CD4-positive, alpha-beta memory T cell (primary cell): ENCODE measurements at places on chromosomes 2 and 18.

DNA sequence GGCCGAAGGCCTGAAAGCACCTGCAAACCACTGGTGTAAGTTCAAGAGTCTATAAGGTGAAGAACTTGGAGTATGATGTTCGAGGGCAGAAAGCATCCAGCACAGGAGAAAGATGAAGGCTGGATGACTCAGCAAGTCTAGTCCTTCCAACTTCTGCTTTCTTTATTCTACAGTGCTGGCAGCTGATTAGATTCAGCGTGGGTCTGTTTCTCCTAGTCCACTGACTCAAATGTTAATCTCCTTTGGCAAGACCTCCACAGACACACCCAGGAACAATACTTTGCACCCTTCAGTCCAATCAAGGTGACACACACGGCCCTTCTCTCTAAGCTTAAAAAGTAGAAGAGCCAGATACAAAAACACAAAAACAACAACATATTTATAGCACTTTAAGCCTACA, 43.4 kb downstream of the NMS start:
- DNase-seq = no peak

DNA sequence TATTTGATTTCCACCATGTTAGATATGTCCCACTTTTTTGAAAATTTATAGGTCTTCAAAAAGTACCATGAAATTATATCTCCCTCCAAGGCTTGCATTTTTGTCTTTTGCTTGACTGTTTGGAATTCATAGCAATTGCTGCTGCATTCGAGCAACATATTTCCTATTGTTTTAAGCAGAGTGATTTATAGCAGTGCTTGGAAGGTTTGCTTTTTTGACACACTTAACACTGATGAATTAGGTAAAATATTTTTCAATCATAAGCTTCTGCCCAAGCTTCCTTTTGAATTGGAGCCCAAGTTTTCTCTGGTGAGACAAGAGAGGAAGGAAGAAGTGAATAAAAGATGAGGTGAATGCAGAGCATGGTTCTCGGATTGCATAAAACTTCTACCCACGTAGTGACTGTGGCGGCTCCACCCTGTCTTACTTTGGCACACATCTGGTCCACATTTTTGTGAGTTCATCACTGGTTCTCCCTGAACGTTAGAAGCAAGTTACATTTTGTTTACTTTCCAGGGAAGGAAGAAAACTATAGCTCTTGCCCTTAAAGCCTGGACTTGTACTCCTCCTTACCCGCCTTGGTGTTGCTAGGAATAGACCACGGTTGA, 667.0 kb downstream of the TSN start:
- DNase-seq = no peak

DNA sequence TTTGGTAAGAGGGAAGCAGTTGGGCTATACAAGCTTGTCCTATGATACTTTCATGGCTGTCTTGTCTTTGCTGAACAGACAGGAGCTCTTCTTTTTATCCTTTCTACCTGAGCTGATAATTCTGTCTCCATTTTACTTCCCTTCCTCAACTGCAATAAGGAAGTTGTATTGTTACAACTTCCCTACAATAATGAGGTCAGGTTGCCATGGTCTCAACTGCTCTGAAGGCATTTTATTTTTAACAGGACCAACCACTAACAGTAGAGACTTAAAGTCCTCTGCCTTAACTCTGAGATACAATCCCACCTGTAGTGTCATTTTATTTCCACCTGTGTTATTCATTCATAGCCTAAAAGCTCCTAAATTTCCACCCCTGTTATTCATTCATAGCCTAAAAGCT, 118.6 kb upstream of the PGAP1 start:
- no peak for DNase-seq

DNA sequence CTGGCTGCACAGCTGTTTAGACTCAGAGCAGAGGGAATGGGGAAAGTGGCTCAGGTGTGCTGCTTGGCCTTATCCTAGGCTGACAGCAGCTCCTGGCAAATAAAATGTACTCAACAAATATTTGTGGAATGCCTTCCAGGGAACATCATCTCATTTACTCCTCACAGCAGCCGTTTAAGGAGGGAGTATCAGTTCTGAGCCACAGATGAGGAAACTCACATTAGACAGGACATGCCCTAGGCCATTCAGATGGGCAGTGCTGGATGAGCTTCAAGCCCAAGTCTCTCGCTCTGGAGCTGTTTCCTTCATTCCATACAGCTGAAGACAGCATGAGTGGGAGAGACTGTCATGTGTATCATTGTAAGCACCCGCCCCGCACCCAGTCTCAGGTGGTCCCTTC, 129.6 kb upstream of the CNGA3 start:
- no peak for DNase-seq

GRCh38 chr2:127398239-127398590, 10.4 kb upstream of the MAP3K2 start:
- DNase-seq = peak; percentile 73

DNA sequence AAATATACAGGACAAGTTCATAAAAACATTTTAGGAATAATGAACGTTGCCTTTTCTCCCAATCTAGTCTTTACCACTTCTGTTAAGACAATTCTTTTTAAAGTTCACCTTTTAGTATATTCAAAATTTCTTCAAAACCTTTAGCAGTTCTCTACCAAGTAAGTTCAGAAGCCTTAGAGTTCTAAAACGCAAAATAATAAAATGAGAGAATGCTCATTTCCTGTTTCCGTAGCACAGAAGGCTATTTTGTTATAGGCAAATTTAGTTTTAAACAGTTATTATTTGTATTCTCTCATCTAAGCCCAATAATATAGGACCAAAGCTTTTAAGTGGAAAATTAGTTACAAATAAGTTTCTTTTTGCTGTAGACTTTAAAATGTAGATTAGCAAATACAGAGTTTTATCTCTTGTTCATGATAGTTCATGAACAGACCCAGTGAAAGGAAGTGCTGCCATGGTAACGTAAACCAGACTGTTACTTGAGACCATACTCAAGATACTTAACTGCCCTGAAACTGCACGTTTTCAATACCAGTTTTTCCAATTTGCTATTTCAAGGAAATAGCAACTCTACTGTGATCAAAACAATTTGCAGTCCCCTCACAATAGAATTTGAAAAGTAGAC, 173.1 kb upstream of the STON1 start:
- DNase-seq = peak; percentile 70

DNA sequence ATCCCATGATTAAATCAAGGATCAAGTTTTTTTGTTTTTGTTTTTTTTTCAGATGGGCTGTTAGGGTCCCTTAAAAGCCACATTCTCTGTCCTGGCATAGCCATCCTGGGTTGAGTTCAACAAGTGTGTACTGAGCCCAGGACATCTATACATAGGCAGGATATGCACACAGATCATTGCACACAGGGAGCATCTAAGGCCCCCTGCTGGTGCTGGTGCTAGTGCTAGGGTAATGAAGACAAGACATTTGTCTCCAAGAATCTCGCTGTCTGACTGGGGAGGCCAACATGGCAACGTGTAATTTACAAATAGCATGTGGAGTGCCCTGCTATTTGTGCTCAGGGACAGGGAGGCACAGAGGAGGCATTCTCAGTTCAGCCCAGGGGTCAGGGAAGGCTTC, 124.5 kb downstream of the VAPA start:
- DNase-seq = no peak

GRCh38 chr2:112805542-112805941, 21.2 kb upstream of the IL1A start:
- no peak for DNase-seq

DNA sequence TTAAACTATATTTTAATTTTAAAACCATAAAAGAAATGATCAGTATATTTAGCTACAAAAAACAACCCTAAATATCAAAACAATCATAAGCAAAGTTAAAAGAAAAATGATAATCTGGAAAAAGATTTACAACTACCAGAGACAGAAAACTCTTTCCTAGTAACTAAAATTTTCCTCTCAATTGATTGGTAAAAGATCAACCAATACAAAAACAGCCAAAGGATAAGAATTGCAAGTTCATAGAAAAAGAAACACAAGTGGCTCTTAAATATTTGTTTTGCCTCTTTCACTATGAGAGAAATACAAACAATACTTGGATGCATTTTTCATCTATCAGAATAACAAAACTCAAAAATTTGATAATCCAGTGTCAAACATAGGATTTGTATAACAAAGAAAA, 101.8 kb upstream of the ZC3H15 start:
- DNase-seq = no peak

- no peak for DNase-seq
Observed at GRCh38 chr2:235156055-235156454, 204.2 kb downstream of the SH3BP4 start.

DNA sequence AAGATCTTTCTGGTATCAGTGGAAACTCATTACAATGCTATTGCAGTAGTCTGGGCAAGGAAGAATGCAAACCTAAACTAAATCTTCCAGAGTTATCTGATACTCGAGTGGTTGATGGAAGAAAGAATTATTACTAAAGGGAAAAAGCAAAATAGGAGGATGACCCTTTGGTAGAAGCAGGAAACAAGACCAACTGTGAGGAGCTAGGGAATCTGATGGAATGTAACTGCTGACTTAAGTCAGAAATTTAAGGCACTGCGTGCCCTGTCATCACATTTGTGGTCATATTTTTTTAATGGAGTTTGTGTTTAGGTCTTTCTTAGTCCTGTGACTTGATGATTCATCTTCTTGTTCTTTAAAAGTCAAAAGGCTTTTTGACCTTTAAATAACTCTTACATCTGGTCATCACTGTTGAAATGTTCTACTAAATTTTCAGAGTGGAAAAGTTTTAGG, 36.5 kb upstream of the ARMC9 start:
- no peak for DNase-seq

DNA sequence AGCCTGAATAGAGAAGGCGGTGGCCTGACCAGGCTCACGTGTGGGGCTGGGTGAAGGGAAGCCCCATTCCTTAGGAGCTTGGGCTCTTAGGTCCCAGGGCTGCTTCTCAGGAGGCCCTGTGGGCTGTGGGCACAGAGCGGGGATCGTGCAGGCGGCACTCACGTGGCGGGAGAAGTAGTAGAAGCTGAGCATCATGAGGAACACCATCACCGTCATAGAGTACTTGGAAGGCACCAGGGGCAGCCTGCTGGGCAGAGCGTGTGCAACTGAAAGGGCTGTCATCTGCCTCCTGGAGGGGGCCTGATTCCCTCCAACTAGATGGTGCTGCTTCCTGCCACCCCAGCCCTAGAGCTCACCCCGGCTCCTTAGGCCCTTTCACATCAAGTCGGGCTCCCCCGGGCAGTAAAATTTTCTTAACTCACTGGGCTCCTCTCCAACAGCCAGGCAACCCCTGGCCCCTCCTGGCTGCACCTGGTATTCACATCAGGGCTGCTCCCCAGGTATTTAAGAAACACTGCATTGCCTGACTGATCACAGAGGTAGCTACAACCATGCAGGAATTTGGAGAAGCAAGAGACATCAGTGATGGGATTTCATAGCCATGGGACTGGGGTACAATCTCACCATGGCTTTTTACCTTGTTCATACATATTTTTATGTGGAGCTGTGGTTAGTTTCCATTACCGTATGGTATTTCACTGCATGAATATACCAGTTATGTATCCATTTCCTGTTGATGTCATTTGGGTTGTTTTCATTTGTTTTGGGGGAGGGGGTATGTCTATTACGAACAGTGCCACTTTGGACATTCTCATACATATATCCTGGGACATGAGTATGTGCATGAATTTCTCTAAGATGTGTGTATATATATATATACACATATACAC, 32.9 kb downstream of the CENPO start:
- no peak for DNase-seq

DNA sequence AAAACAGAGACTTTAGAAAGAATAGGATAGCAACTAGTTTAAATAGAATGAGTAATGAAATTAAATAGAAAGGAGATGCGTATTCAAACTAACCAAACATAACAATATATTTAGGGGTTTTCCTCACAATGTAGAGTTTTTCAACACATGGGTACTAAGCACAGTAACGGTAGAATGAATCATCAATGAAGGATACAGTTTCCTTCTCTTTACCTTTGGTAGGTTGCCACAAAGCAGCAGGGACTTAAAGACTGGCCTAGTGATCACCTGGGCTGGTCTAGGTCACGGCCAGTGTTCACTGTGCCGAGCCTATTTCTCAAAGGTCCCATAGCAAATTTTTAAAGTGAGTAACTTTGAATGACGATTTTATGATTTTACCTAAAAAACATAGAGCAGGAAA, 311.7 kb downstream of the XIRP2 start:
- no peak for DNase-seq

DNA sequence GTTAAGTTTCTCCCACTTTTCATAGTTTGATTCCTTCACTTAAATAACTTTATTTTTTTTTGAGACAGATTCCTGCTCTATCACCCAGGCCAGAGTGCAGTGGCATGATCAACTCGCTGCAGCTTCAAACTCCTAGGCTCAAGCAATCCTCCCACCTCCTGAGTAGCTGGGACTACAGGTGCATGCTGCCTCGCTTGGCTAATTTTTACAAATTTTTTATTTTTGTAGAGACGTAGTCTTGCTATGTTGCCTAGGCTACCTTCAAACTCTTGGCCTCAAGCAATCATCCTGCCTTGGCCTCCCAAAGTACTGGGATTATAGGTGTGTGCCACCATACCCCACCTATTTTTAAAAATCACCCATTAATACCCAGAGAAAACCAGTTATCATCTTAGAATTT, 14.2 kb upstream of the WIPF1 start:
- DNase-seq = no peak

GRCh38 chr2:75238670-75239330, 39.5 kb upstream of the TACR1 start:
- DNase-seq = no peak

- no peak for DNase-seq
Observed at GRCh38 chr18:63378919-63379638, 12.1 kb upstream of the KDSR start.

DNA sequence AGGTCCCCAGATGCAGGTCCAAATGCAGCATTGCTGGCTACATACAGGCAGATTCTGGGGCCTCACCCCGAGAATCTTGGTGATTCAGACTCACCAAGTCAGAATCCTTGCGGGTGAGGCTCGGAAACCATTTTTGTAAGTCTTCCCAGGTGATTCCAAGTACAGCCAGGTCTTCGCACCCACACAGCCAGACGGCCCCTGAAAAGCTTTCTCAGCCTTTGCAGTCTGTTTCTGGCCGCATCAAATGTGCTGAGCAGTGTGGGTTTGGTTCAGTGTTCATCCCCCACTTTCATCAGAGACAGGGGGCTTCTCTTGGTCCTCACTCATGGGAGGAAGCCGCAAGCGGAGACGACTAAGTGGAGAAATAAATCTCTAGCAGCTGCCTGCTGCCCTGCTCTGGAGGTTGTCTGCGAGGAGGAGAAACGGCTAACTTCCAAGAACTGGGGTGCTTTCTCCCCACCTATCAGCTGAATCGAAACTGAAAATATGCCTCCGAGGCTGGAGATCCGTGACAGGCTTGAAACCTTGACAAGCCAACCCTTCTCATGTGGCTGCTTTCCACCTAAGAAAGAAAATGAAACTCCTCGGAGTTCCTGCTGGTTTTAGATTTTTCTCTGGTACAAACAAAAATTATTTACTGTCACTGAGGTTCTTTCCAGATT, 8.9 kb upstream of the TMEM185B start:
- DNase-seq = peak; percentile 82
